Epithelial cell of esophagus (primary cell): ENCODE measurements at places on chromosomes 7 and 10.

GRCh38 chr10:3215153-3215775 lies 42.7 kb upstream of the PITRM1 start:
- DNase-seq = no peak

GRCh38 chr10:33616956-33617355 lies 282.5 kb upstream of the NRP1 start:
- peak; percentile 5 for DNase-seq

DNA sequence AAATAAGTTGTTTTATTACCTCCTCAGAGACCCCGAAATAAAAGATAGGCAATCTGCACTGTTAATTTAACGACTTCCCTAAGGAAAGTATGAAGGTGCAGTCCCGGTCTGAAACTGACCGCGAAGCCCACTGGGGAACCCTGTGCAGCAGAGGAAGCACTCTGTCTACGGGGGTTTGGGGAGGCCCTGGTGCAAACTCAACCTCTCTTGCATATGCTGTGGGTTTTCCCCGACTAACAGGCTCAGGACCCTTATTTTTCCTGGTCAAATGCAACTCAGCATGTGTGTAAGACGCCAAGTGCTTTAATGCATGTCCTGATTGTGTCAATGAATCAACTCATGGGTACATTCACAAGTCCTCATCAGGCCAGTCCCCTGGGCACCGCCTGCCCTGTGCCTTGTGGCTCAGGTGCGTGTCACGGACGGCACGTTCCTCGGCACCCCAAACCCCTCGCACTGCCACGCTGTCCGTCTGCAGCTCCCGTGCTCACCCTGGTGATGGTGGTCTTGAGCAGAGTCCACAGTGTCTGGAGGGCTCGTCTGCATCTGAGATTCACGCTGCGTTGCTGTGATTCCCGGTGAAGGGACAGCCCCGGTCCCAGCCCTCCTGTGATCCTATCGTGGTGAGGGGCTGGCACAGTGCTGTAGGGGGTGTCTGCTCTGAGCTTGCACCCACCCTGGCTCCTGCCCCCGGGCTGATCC lies 33.8 kb downstream of the JAKMIP3 start:
- DNase-seq = no peak

GRCh38 chr10:128704716-128705115 lies 578.5 kb upstream of the MKI67 start:
- DNase-seq = peak; percentile 4

- DNase-seq = no peak
Observed at GRCh38 chr10:103682631-103683030, 172.7 kb downstream of the SH3PXD2A start.

- DNase-seq = no peak
Observed at GRCh38 chr10:73768881-73769280, 13.0 kb upstream of the CHCHD1 start.

DNA sequence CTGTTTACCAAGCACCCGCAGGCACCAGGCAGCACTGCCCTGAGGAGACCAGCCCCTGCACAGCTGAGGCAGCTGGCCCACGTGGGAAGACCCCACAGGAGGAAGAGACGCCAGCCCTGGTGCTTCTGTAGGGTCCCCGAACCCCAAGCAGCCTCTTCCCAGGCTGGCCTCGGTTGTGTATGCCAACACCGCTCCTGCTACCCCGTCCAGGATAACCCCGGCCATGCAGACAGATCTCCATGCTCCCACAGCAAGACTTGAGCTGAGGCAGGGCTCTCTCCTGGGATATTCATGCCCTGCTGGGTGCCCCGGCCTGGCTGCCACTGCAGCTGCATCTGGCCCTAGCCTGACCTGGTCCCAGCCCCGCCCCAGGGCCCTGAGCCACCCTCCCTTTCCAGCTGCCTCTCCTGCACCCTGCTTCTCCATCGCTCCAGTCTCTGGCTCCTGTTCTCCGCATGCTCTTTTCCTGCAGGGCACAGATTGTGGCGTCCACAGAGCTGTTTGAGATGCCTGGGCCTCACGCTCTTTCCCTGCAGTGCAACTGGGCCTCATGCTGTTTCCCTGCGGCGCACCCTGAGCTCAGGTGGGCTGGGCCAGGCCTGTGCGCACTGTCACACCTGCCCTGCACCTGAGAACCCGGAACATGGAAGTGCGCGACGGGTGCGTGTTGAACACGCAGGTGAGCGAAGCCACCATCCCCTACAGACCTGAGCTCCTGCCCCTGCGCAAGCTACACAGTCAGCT lies 236.2 kb downstream of the ELFN1 start:
- DNase-seq = no peak

DNA sequence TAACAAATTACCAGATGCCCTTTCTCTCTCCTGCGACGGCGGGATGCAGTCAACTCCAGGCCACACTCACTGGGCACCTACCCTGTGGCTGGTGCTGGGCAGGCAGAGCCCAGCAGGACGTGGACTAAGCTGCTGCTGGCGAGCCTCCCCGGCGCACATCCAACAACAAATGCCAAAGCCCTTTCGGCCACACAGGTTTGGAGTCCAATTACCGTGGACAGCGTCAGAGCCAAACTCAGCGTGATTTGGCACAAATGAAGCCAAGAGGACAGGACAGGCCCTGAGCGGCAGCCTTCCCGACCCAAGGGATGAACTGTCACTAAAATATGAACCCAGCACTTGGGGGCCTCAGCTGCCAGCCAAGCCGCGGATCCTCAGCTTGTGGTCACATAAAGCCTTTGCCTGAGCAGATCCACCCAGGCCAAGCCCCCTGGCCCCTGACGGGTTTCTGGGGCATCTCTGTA lies 28.4 kb downstream of the DAGLB start:
- no peak for DNase-seq

GRCh38 chr7:152637920-152638580 lies 37.9 kb downstream of the XRCC2 start:
- no peak for DNase-seq

- DNase-seq = peak; percentile 85
Observed at GRCh38 chr10:5618042-5618441, 48.4 kb downstream of the ASB13 start.

- DNase-seq = no peak
Observed at GRCh38 chr7:101820703-101821102, 3.3 kb downstream of the CUX1 start.

GRCh38 chr7:22447008-22447407 lies 53.0 kb downstream of the STEAP1B start:
- DNase-seq = no peak

DNA sequence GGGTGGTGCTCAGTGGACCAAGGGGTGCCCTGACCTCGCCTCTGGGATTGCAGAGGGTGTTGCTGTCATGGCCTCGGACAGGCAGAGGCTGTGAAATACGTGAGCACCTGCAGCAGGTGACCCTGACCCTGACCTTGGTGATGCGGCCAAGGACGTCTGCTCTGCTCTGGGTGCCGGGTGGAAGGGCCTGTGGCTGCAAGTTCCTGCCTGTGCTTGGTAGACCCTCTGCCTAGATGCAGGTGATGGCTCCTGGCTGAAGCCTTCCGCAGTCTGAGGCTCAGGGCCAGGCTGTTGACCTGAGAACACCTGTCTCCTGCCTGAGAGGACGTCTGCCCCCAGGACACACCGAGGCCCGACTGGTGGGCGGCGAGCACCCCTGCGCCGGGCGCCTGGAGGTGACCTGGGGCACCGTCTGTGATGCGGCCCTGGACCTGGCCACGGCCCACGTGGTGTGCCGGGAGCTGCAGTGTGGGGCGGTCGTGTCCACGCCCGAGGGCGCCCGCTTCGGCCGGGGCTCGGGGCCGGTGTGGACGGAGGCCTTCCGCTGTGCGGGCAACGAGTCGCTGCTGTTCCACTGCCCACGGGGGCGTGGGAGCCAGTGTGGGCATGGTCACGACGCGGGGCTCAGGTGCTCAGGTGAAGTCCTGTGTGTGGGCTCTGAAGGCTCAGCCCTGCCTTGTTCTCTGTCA lies 4.4 kb downstream of the SCART1 start:
- DNase-seq = no peak

GRCh38 chr10:580778-581177 lies 108.7 kb downstream of the DIP2C start:
- DNase-seq = peak; percentile 72

DNA sequence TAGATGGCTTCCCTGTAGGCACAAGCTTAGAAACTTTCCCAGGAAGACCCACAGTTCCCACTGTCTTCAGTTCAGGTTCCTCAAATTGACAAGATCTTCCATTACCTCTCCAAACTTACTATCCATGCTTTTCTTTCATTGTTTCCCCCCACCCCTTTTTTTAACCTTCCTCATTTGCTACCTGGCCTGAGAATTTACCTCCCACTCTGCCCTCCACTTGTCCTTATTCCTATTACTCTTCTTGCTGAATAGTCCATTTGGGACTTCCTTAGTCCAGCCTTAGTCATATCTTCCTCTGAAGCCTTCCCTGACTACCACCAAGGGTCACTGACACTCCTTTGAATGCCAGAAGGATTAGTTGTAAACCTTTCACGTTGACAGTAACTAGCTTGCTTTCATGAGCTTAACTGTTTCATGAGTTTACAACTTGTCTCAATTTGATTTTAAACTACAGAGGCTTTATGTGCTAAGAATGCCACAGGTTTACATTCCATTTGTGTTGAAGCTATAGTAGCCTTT lies 1.2 kb upstream of the CALU start:
- DNase-seq = peak; percentile 80

DNA sequence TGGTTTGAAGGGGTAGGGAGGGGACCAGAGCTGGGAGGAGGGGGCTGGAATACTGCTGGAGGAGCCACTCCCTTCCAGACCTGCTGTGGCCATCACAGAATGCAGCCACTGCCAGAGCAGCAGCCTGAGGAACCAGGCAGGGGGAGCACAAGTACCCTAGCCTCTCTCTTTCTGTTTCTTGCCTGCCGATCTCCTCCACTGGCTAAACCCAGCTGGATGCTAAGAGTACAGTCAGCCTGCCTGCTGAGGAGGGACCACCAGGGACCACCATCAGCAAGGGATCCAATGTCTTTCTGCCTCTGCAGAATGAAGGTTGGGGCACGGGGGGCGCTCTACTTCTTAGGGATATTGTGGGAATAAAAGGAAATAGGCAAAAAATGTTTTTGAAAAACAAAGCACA lies 4.7 kb downstream of the BLVRA start:
- DNase-seq = no peak

- DNase-seq = no peak
Observed at GRCh38 chr7:77467408-77467807, 51.3 kb upstream of the GSAP start.

DNA sequence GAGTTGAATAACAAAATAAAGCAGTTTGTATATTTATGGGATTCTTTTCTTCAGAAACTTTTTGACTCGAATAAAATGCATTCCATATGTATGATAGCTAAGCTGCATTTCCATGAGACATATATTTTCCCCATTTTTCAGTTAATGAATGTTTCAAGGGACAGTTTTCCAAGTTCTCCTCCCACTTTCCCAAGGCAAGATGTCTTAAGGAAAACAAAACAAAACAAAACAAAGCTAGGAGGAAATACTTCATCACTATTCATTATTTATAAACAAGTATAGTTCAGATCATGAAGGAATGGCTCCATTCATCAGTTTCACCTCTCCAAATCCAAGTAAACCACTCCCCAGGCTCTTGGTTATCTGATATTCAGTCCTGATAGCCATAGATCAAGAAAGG lies 261.0 kb downstream of the WDR11 start:
- DNase-seq = no peak

- DNase-seq = peak; percentile 77
Observed at GRCh38 chr7:149209518-149210269, 14.3 kb downstream of the ZNF282 start.

GRCh38 chr7:134004829-134005505 lies 122.2 kb upstream of the LRGUK start:
- DNase-seq = no peak

- DNase-seq = peak; percentile 84
Observed at GRCh38 chr7:92634924-92635519, 44.8 kb upstream of the FAM133B start.

- DNase-seq = no peak
Observed at GRCh38 chr10:45370202-45370955, 3.6 kb upstream of the ALOX5 start.

GRCh38 chr10:75189266-75190096 lies 21.1 kb upstream of the VDAC2 start:
- DNase-seq = no peak

- DNase-seq = no peak
Observed at GRCh38 chr7:6615723-6616555, 529 bp downstream of the ZNF853 start.

DNA sequence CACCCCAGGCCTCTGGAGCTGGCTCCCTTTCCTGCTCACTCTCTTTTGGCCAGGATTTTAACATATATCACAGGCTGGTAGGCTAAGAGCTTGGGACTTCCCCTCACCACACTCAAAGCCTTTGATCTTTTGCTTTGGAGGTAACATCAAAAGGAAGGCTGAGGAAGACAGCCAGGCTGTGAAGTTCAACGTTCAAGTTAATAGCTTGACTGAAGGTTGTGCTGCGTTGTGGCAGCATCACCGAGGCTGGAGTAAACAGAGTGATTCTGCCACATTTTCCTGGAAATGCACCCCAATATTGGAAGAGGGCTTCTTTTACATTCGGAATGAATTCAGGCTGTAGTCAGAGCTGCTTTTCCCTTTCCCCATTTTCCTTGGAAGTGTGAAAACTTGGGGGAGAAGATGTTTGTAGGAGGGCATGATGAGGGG lies 57.3 kb downstream of the TCF7L2 start:
- no peak for DNase-seq

- DNase-seq = no peak
Observed at GRCh38 chr7:35971133-35971891, 170.5 kb downstream of the SEPTIN7 start.

- peak; percentile 99 for DNase-seq
Observed at GRCh38 chr10:14560274-14560673, 214.4 kb downstream of the FAM107B start.

DNA sequence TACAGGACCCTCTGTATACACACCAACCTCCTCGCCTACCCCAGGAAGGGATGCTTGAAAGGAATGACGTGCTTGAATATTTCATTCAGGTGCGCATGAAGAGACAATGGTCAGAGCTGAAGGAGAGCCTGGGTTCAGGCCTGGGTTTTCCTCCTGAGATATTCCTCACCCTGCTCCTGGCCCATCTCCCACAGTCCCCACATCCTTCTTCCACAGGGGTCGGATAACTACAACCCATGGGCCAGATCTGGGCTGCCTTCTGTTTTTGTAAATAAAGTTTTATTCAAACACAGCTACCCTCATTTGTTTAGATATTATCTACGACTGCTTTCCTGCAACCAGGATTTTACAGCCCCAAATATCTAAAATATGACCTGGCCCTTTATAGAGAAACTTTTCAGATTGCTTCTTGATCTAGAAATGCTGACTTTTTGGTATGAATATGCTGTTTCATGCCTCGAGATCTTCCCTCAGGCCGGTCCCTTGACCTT lies 1.8 kb upstream of the RADIL start:
- DNase-seq = no peak

- DNase-seq = no peak
Observed at GRCh38 chr7:95971716-95972115, 199.4 kb downstream of the DYNC1I1 start.

DNA sequence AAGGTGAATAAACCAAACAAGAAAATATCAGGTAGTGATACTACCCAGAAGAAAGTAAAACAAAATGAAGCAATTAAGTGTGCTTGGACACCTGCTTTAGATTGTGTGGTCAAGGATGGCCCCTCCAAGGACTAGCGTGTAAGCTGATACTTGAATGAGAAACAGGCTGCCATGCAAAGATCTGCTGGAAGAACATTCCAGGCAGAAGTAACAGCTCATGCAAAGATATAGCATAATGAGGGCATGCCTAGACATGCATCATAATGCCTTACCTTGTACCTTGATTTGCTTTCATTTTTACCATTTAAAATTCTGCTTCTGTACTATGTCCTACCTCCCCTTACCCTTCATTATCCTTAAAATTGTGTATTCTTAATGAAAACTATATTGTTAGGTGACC lies 74.8 kb upstream of the HDAC9 start:
- DNase-seq = peak; percentile 89

GRCh38 chr10:13660551-13660920 lies 73.8 kb downstream of the PRPF18 start:
- peak; percentile 98 for DNase-seq
